ENCODE measurements at places on chromosomes 13 and 19.

- no peak for DNase-seq
These were observed 5.5 kb upstream of the SAE1 start for GRCh38 chr19:47124937-47125668.

DNA sequence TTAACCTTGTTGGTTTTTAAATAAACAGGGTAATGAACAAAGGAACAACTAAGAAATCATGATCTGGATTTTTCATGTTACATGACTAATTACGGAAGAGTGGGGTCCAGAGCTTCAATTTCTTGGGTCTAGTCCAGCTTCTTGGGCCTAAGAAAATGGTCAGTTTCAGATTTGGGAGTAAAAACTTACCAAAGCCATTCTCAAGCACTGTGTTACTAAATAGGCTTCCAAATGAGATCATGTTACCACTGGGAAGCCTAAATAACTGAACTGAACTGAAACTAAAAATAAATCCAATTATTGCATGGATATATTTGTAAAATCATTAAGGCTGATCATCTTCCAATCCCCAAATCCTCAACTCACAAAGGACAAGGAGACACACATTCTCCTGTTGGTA is 13.9 kb downstream of the TBC1D4 start:
- no peak for DNase-seq

DNA sequence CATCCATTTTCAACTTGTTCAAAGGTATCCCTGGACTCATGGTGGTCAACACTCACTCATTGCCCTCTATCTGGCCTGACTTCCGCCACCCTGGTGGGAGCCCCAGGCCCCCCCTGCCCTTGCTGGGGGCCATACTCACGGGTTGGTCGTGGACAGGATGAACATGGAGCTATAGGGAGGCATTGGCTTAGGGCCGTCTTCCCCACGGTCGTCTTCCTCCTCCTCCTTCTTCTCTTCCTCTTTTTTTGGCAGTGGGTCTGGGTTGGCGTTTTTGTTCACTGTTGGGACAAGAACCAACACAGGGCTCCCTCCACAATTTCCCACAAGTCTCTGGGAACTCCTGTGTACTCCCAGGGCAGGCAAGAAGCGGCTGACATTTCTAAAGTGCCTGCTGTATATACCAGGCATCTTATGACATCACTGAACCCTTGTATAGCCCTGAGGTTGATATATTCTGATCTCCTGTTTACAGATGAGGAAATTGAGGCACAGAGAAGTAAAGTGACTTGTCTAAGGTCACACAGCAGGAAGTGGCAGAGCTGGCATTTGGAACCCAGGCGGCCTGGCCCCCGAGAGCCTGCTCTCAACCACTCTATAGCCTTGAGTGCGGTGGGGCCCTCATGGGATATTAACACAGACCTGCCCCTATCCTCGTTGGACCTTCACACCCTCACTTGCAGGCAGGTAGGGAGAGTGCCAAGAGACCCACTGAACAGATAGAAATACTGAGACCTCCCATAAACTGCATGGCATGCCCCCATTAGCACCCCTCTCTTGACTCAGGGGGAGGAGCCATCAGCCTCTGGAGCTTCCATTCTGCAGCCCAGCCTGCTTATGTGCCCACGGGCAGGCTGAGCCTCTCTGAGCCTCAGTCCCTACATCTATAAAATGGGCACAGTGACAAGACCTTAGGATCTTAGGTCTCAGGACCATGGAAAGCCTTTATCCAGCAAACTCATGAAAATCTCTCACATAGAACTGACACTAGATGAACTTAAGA is 135.0 kb downstream of the IER2 start:
- no peak for DNase-seq

DNA sequence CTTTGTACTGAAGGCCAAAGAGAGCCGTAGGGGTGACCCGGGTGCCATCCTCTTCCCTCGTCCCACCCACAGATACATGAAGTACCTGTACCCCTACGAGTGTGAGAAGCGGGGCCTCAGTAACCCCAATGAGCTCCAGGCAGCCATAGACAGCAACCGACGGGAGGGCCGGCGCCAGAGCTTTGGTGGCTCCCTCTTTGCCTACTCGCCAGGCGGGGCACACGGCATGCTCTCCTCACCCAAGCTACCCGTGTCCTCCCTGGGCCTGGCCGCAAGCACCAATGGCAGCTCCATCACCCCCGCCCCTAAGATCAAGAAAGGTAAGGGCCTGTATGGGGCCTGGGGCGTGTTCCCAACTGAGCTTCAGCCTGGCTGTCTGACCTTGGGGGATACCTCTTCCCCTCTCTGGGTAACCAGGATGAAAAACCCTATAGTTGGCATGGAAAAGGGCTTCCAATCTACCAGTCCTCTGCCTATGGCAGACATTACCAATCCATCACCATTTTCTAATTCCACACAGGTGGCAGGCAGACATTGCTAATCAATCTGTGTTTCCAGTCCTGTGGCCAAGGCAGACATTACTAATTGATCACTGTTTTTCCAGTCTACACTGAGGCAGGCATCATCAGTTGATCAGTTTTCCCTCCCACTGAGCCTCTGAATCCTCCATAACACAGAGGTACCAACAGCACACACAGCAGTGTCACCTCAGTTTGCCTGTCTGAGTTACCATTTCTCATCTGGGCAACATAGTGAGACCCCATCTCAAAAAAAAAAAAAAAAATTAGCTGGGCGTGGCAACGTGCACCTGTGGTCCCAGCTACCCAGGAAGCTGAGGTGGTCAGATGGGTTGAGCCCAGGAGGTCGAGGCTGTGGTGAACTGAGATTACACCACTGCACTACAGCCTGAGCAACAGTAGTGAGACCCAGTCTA is 19.1 kb upstream of the WDR18 start:
- no peak for DNase-seq

All from glutamatergic neuron (in vitro differentiated cells).